Trophoblast cell (in vitro differentiated cells and primary cell): ENCODE measurements at places on chromosomes 4 and X.

GRCh38 chrX:22135994-22136684 lies 104.0 kb downstream of the PHEX start:
- DNase-seq, result peak; percentile 67

- DNase-seq, result no peak
Measured at GRCh38 chrX:23727206-23727605, 15.9 kb downstream of the ACOT9 start.

DNA sequence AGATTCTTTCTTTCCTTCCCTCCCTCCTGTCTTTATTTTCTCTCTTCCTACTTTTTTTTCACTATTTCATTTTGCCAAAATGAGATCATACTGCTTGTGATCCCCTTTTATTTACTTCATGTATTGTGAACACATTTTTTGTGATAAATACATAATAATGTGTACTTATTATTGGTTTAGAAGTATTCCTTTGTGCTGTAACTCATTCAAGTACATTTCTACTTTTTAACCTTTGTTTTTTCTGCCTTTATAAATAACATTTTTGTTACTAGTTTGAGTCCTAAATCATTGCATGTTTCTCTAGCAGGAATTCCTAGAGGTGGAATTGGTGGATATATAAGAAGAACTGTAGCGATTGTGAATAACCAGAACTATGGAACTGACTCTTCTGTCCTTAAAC lies 214.5 kb upstream of the SFRP2 start:
- DNase-seq, result no peak

DNA sequence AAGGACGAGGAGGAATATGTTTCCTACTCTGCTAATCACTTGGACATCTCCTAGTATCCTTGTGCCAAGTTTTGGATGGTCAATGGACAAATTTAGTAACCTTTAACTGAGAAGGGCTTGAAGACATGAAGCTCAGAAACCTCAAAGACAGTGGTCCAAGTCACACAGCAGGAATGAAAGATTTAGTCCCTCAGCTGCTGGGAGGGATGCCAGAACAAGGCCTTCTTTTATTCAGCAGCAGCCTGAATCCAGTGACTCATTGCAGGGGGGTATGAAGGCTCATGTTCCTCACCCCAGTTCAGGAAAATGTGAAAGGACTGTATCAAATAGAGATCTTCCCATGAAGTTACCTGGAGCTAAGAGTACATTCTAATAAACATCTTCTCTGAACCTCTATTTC lies 214.9 kb upstream of the UGT8 start:
- DNase-seq, result no peak

GRCh38 chrX:100663642-100664041 lies 19.6 kb downstream of the SRPX2 start:
- DNase-seq, result no peak

GRCh38 chr4:159902648-159903047 lies 799.8 kb downstream of the RAPGEF2 start:
- DNase-seq, result no peak

- DNase-seq, result no peak
Measured at GRCh38 chr4:124685851-124686250, 26.7 kb downstream of the ANKRD50 start.

DNA sequence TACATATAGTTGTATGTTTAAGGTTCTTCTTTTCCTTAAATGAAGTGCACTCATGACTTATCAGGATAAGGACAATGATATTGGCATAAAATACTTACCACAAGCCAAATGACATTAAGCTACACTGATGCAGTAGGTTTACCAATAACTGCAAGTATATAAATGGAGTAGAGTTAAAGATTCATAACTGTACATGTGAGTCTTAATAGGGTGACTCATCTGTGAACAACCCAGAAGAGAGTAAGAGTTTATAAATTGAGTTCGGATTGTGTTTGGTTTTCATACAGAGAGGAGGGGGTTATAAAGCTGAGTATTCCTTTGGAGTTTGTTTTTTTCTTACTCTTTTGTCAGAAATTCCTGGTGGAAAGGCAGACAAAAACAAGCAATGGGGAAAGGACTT lies 144.8 kb downstream of the TLL1 start:
- DNase-seq, result no peak

DNA sequence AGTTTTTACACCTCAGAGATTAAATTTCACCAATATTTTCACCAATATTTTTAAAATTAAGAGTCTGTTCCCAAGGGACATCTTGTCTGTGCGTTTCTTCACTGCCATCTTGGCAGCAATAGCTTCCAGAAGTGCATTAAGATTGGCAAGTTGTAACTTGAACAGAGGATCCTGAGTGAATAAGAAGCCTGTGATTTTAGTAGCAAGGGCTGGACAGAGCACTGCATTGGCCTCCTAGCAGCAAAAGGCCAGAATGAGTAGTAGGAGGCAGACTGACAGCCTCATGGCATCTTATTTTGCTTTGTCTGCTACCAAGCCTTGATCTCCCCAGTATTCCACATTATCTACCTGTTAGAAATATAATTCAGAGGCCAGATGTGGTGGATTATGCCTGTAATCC lies 138.4 kb downstream of the CPE start:
- no peak for DNase-seq

- no peak for DNase-seq
Measured at GRCh38 chr4:15964159-15964558, 1.2 kb upstream of the FGFBP2 start.

DNA sequence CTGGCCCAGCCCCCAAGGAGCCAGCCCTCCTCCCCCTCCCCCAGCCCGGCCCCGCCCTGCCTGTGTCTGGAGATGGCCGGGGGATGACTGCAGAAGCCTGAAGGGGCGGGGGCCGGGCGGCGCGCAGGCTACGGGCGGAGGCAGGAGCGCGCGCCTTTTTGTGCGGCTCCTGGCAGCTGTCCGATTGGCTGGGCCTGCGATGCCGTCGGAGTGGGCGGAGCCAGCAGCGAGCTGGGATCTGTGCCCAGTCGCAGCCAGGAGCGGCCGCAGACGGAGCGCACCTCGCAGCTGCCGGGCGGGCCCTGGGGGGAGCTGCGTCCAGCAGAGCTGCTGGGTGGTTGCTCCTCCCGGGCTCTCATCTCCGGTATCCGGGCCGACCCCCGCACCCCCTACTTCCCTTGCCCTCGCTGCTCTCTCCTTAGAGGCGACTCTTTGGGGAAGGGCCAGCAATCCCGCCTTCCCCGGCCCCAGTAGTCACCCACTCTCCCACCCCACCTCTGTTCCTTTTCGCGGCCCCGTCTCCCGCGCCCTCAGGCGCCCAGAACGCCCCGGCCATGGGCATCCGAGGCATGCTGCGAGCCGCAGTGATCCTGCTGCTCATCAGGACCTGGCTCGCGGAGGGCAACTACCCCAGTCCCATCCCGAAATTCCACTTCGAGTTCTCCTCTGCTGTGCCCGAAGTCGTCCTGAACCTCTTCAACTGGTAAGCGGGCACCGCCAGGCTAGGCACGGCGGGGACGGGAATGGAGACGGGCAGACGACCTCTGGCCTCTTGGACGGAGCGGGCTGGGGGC lies at the start of gene GABRQ:
Gene GABRQ, plus strand, starts transcription at position 247 of the 794 bp plus-strand sequence. Its CDS starts 308 bp downstream, at position 555.
- peak; percentile 1 for DNase-seq

- peak; percentile 52 for DNase-seq
Measured at GRCh38 chrX:13719192-13719856, 15.1 kb downstream of the TRAPPC2 start.

DNA sequence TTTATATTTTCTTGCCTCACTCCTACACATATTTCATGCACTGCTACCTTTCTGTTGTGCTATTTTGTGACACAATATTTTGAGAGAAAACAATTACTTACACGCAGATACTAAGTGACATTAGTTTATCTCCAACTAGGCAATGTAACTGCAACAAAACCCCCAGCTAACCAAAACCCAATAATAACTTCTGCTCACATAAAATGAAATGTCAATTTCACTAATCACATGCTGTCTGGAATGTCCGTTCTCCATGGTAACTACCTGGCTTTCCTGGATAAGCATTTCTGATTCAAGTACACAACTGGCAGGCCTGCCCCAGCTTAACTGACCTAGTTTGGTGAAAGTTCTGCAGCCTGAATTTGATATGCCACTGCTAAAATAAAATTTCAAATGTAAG lies 313.5 kb downstream of the TMA16 start:
- no peak for DNase-seq

GRCh38 chr4:78610546-78611214 lies 59.1 kb downstream of the ANXA3 start:
- no peak for DNase-seq

- no peak for DNase-seq
Measured at GRCh38 chrX:16586377-16587112, 63.4 kb upstream of the S100G start.

GRCh38 chr4:13694256-13694655 lies 66.7 kb upstream of the BOD1L1 start:
- no peak for DNase-seq

- peak; percentile 87 for DNase-seq
Measured at GRCh38 chr4:138242076-138242833, at the start of gene SLC7A11. Gene SLC7A11, minus strand, starts transcription at chr4:138242349. Its CDS starts 280 bp downstream, at chr4:138242069.
